ENCODE measurements at places on chromosomes 4 and X. TPM values are rescaled to one million over a fixed set of nuclear protein-coding genes. Genes with fewer than 3 reads are reported as not detected.

- no peak for ATAC-seq
Measured at GRCh38 chr4:150773729-150774449, 191.9 kb downstream of the MAB21L2 start.

GRCh38 chr4:67891645-67892044, 7.8 kb upstream of the TMPRSS11D start:
- ATAC-seq, result peak; percentile 42

DNA sequence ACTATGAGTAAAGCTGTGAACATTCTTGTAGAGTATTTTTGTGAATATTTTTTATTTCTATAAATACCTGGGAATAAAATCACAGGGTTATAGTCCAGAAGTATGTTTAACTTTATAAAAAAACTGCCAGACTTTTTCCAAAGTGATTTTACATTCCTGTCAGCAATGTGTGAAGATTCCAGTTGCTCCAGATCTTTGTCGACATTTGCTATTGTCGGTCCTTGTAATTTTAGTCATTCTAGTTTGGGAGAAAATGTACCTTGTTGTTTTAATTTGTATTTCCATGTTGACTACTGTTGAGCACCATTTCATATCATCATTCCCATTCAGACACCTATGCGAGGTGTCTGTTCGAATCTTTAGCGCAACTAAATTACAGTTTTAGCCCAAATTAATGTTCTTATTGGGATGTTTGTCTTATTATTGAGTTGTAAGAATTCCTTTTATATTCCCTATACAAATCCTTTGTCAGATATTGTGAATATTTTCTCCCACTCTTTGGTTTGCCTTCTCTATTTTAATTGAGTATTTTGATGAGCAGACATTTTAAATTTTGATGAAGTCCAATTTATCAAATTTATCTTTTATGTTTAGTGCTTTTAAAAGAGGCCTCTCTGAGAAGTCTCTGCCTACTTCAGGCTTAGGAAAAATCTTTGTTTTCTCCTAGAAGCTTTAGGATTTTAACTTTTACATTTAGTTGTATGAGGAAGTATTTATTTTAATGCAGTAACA, 2.6 kb downstream of the CEP135 start:
- no peak for ATAC-seq

DNA sequence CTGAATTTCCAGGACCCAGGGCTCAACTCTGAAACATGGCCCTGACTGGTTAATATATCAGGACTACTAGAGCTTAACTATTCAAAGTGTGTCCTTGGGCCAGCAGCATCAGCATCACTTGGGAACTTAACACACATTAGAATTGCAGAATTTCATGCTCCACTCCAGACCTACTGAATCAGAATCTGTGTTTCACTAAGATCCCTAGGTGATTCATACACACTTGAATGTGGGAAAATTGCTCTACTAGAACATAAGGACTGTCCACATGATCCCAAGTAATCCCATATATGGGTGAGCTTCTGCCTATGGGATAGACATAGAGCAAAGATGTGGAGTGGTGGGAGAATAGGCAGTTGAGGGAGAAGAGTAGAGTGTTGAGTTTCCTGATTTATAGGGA, 192.5 kb upstream of the CLNK start:
- ATAC-seq, result no peak

- ATAC-seq, result no peak
Measured at GRCh38 chr4:69708211-69708610, 52.2 kb downstream of the SULT1B1 start.

WNK3 gene
- total RNA-seq, result 0.11 TPM

TSPAN7 gene
- total RNA-seq, result 1.2 TPM

PPP2R2C gene
- total RNA-seq, result not detected

All from activated T-helper 17 cell treated with anti-CD3 and anti-CD28 coated beads, Interleukin-2, amount 50 U/mL, for 72 hours (primary cell).